ENCODE measurements at places on chromosomes 6 and 20.

- H3K27ac ChIP-seq, result no peak overlapping the region
- no peak overlapping the region for H3K4me3 ChIP-seq
- no peaks in the 10 kb centered on the region for H3K27me3 ChIP-seq
- no peak for DNase-seq
Observed at GRCh38 chr6:33755070-33755869, 8.6 kb upstream of the IP6K3 start.

DNA sequence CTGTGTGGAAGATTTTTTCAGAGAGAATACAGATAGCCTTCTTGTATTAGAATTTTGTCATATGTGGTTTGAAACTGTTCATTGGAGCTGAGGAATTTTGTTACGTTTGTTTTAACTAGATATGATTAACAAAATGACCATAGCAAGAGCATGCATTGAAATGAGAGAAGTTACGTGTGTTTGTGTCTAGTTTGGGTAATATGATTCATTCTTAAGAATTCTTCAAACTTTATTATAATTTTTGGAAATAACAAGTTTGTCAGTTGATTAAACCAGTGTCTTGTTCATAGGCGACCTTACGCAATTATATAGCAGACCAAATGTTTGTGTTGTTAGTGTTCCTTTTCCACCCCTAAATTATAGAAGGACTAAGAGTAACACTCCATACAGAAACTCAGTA lies 5.5 kb downstream of the GMNN start:
- H3K27me3 ChIP-seq, result no peaks in the 10 kb centered on the region
- no peak for DNase-seq
- peaks cover 29% of the 10 kb centered on the region for H3K36me3 ChIP-seq
- peaks cover 14% of the 10 kb centered on the region for H3K4me1 ChIP-seq
- H3K4me3 ChIP-seq, result no peak overlapping the region
- no peak overlapping the region for H3K27ac ChIP-seq

GRCh38 chr6:163137398-163137881 lies 277.1 kb upstream of the QKI start:
- H3K27ac ChIP-seq, result no peak overlapping the region
- DNase-seq, result no peak
- H3K4me3 ChIP-seq, result no peak overlapping the region
- no peaks in the 10 kb centered on the region for H3K36me3 ChIP-seq

DNA sequence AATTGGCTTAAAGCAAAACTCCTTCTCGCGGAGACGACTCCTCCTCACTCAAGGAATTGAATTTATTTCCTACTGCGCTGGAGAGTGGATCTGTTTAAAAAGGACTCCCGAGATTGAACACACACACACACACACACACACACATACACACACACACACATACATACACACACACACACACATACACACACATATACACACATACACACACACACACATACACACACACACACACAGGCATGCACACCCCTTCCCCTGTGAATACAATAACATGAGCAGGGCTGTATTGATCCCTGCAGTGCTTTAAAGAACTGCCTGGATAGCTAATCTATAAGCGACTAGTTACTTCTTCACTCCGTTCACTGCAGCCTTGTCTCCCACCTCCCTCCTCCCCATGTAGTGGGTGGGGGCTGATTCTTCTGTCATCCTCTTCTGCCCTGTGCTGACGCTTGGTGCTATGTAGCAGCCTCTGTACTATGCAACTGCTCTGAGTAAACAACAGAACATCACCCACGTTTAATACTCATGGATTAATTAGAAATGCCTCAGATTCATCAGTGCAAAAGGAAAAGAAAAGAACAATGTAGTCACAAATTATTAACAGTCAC lies 549.0 kb downstream of the CDH26 start:
- no peaks in the 10 kb centered on the region for H3K4me1 ChIP-seq
- H3K36me3 ChIP-seq, result no peaks in the 10 kb centered on the region
- H3K27ac ChIP-seq, result no peak overlapping the region
- no peak for DNase-seq

DNA sequence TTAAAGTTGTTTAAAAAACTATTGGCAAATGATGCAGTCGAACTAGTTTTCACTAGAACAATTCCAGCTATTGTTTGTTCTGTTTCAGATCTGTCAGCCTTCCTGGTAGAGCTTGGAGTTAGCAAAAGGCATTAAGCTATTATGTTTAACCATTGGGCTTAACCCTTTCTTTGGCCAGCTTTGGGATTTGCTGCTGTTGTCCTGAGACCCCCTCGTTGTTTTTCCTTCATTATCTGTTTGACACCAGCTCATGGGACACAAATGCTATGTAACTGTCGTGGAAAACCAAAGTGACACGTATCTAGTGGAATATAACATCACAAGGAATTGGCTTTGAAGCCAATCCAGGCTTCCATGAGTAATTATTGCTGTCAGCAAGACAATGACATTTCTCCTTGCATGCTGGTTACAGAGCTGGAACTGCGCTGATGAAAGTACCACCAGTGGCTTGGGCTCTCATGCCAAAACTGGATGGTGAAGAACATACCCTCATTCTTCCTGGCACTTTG lies 96.0 kb downstream of the EYA2 start:
- no peak for DNase-seq
- H3K27me3 ChIP-seq, result peaks cover 3% of the 10 kb centered on the region
- no peak overlapping the region for H3K27ac ChIP-seq

- no peaks in the 10 kb centered on the region for H3K27me3 ChIP-seq
- no peak overlapping the region for H3K4me3 ChIP-seq
- H3K27ac ChIP-seq, result no peak overlapping the region
- H3K4me1 ChIP-seq, result peaks cover 20% of the 10 kb centered on the region
- H3K36me3 ChIP-seq, result no peaks in the 10 kb centered on the region
- DNase-seq, result no peak
Observed at GRCh38 chr6:51841626-51842025, 245.8 kb downstream of the PKHD1 start.

GRCh38 chr20:62742550-62742949 lies 33.9 kb downstream of the NTSR1 start:
- no peak for DNase-seq
- no peaks in the 10 kb centered on the region for H3K36me3 ChIP-seq
- no peak overlapping the region for H3K27ac ChIP-seq
- H3K4me1 ChIP-seq, result no peaks in the 10 kb centered on the region
- no peaks in the 10 kb centered on the region for H3K27me3 ChIP-seq

GRCh38 chr6:168101590-168102314 lies 22.7 kb upstream of the FRMD1 start:
- peaks cover 62% of the 10 kb centered on the region for H3K27me3 ChIP-seq
- peak overlapping the region; percentile 6 for H3K4me3 ChIP-seq
- no peak overlapping the region for H3K27ac ChIP-seq
- peak; percentile 54 for DNase-seq

- H3K27ac ChIP-seq, result no peak overlapping the region
- H3K27me3 ChIP-seq, result no peaks in the 10 kb centered on the region
- H3K4me3 ChIP-seq, result no peak overlapping the region
Observed at GRCh38 chr6:116596815-116597214, 19.5 kb upstream of the RSPH4A start.

- no peaks in the 10 kb centered on the region for H3K27me3 ChIP-seq
- no peaks in the 10 kb centered on the region for H3K36me3 ChIP-seq
- DNase-seq, result peak; percentile 85
- no peak overlapping the region for H3K27ac ChIP-seq
Observed at GRCh38 chr20:10619427-10619826, 54.4 kb downstream of the JAG1 start.

DNA sequence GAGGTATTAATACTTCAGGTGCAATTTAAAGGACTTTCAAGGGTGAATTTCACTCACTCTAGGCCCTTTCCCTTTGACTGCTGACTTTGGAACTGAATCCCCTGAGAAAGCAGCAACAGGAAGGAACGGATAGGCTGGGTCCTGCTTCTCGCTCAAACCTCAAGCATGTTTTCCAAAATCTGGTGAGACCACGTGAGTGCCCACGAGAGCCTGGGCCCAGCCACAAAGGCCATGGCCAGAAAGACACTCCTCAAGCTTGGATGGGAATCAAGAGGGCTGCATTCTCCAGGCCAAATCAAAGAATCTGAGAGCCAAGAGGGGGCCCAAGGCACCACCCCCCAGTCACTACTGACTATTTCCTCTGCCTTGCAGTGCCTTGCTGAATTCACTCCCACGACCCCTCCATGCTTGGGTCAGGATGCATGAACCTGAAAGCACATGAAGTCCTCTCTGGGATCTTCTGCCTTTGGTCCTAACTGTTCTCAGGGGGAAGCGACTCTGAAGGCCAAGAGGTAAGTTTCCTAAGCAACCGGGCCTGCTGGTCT lies 146.1 kb downstream of the NFATC2 start:
- no peak for DNase-seq
- H3K27me3 ChIP-seq, result no peaks in the 10 kb centered on the region
- no peaks in the 10 kb centered on the region for H3K36me3 ChIP-seq
- H3K4me3 ChIP-seq, result no peak overlapping the region
- H3K4me1 ChIP-seq, result peaks cover 11% of the 10 kb centered on the region

DNA sequence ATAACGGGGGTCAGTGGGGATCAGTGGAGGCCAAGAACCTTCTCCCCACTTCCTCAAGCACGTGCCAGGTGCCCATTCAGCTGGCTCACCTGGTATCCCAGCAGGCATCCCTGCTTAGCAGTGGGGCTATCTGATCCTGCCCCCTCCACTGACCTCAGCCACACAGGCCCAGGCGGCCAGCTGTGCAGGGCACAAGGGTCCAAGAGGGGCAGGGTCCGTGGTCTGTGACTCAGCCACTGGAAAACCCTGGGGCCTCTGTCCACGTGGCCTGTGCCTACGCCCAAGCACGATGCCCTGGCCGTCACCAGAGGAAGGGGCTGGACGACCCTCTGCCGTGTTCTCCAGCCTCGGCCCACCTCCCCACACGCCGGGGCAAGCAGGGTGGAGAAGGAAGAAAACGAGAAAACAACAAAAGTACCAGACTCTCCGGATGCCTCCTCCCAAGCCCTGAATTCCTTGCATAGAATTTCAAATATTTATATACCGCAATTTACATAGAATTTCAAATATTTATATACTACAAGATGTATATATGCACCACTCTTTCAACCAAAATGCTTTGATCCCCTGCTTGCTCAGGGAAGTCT lies 12.1 kb downstream of the PXDC1 start:
- H3K36me3 ChIP-seq, result no peaks in the 10 kb centered on the region
- no peak overlapping the region for H3K4me3 ChIP-seq
- no peak overlapping the region for H3K27ac ChIP-seq
- no peaks in the 10 kb centered on the region for H3K4me1 ChIP-seq
- H3K27me3 ChIP-seq, result peaks cover 19% of the 10 kb centered on the region
- no peak for DNase-seq

GRCh38 chr6:110475066-110475653 lies 1.3 kb downstream of the SLC22A16 start:
- H3K36me3 ChIP-seq, result no peaks in the 10 kb centered on the region
- H3K27ac ChIP-seq, result no peak overlapping the region
- H3K27me3 ChIP-seq, result peaks cover 22% of the 10 kb centered on the region
- no peaks in the 10 kb centered on the region for H3K4me1 ChIP-seq
- peak; percentile 35 for DNase-seq

GRCh38 chr20:3559637-3560036 lies 88.8 kb downstream of the ATRN start:
- no peak for DNase-seq
- H3K36me3 ChIP-seq, result peaks cover 3% of the 10 kb centered on the region
- no peaks in the 10 kb centered on the region for H3K27me3 ChIP-seq
- no peaks in the 10 kb centered on the region for H3K4me1 ChIP-seq
- H3K4me3 ChIP-seq, result no peak overlapping the region
- H3K27ac ChIP-seq, result no peak overlapping the region

GRCh38 chr6:158737082-158737709 lies 82.0 kb downstream of the EZR start:
- H3K27me3 ChIP-seq, result no peaks in the 10 kb centered on the region
- H3K27ac ChIP-seq, result peak overlapping the region; percentile 16
- no peak overlapping the region for H3K4me3 ChIP-seq
- H3K36me3 ChIP-seq, result no peaks in the 10 kb centered on the region

GRCh38 chr6:17957498-17957897 lies 29.9 kb downstream of the KIF13A start:
- peaks cover 14% of the 10 kb centered on the region for H3K4me1 ChIP-seq
- no peaks in the 10 kb centered on the region for H3K27me3 ChIP-seq
- H3K4me3 ChIP-seq, result no peak overlapping the region
- peak overlapping the region; percentile 49 for H3K27ac ChIP-seq

DNA sequence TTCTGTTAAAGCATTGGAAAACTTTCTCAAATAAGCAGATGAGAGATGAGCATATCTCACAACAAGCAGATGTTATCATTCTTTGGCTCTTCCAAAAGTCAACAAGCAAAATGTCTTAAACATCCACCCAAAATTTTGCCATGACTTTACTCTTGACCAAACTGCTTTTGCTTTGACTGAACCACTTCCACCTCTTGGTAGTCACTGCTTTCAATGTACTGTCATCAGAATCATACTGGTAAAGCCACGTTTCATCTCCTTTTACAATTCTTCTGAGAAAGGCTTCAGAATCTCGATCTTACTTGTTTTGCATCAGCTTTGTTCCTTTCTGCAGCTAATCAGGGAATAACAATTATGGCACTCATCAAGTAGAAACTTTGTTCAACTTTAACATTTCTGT lies 498.5 kb upstream of the GJE1 start:
- H3K27me3 ChIP-seq, result no peaks in the 10 kb centered on the region
- no peaks in the 10 kb centered on the region for H3K4me1 ChIP-seq
- no peak overlapping the region for H3K4me3 ChIP-seq

GRCh38 chr6:74651948-74652842 lies 553.7 kb downstream of the COL12A1 start:
- no peak overlapping the region for H3K27ac ChIP-seq
- no peaks in the 10 kb centered on the region for H3K36me3 ChIP-seq
- H3K27me3 ChIP-seq, result no peaks in the 10 kb centered on the region

DNA sequence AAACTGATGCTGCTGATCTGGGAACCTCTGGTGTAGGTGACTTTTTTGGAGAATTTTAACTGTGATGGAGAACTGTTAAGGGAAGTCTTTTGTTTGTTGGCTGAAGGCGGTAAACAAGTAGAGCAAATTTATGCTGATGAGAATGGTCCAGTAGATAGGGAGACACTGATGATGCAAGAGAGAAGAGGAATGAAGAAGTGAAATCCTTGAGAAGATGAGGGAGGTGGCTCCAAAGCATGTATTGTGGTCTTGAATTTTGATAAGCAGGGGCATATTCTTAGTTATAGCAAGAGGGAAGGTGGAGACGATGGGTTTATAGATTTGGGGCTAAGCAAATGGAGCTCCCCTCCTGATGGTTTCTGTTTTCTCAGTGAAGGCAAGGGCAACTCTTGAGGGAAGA lies 22.0 kb downstream of the MAPK14 start:
- H3K27me3 ChIP-seq, result no peaks in the 10 kb centered on the region
- no peak for DNase-seq
- peaks cover 28% of the 10 kb centered on the region for H3K4me1 ChIP-seq
- H3K4me3 ChIP-seq, result no peak overlapping the region
- no peaks in the 10 kb centered on the region for H3K36me3 ChIP-seq

DNA sequence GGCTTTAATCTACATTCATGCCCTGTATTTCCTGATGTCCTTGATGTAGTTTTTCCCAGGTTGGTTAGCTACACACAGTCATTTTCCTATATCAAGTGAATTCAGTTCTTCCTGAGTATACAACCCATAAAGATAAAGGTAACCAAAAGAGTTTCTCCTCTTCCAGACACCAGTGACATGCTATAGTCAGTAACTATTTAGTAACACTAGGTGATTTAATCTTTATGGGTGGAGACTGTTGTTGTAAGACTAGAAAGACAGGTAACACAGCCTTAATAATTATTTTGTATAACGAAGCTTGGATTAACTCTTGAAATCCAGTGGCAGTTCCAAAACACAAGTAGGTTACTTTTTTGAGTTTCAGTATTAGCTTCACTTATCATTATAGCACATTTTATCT lies 17.6 kb downstream of the MCUR1 start:
- H3K4me1 ChIP-seq, result no peaks in the 10 kb centered on the region
- no peak overlapping the region for H3K4me3 ChIP-seq
- no peak overlapping the region for H3K27ac ChIP-seq
- no peak for DNase-seq

Data from cardiac muscle cell (in vitro differentiated cells and primary cell).